ENCODE measurements at places on chromosomes 2 and 18. TPM values are rescaled to one million over a fixed set of nuclear protein-coding genes. Genes with fewer than 3 reads are reported as not detected.

Gene DOK1
- 4.6 TPM for total RNA-seq

Gene CRIM1
- 185 TPM for total RNA-seq

Gene CREG2
- not detected for total RNA-seq

Gene TNS1
- 3.3 TPM for total RNA-seq

Gene ACMSD
- total RNA-seq: not detected

Gene FER1L5
- total RNA-seq: not detected

Gene ATP8B1
- total RNA-seq: 1.4 TPM

Gene DSG4
- not detected for total RNA-seq

Gene CD8B
- not detected for total RNA-seq

Gene UPP2
- not detected for total RNA-seq

Gene VWC2L
- total RNA-seq: not detected

Gene CASP10
- total RNA-seq: 0.27 TPM

Gene OTX1
- 1.4 TPM for total RNA-seq

Gene BCL11A
- 4.3 TPM for total RNA-seq

Gene SAG
- total RNA-seq: not detected

Measured in MCF 10A (cell line).